ENCODE measurements at places on chromosomes 2 and 18.

GRCh38 chr2:75676464-75676863, 29.9 kb downstream of the MRPL19 start:
- no peak for DNase-seq

DNA sequence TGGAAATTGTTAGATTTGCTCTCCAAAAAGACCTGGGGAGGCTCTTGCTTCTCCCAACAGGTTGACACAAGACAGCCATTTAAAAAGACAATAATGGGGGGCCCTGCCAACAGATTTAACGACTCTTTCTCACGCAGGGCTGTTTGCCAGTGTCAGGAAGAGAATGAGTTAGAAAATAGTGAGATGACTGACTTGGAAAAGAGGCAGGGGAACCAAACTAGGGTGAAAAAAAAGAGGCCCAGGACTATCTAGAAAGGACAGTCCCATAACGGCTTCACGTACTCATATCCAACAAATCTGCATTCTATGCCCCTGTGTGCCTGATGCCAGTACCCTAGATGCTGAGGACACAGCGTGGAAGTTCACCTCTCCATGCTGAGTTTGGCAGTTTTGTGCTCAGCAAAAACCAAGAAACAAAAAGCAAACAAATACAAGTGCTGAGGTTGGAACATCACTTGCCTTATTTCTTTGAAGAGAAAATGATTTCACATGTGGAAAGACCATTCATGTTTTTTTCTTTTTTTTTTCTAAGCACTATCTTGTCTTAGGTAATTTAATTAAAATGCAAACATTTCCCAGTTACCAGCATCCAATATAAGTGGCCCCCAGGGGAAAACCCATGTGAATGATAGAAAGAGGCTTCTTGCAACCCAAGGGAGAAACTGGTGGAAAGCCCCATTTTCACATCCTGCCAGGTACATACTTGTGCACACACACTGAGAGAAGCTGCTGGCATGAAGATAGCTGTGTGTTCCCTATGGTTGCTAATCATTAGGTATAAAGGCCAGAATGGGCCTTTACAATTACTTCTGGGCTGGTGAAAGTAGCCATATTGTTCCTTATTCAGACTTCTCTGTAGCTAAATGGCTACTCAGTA, 10.6 kb upstream of the WIPF1 start:
- no peak for DNase-seq

GRCh38 chr2:71806432-71806831, 341.2 kb downstream of the CYP26B1 start:
- DNase-seq, result no peak

DNA sequence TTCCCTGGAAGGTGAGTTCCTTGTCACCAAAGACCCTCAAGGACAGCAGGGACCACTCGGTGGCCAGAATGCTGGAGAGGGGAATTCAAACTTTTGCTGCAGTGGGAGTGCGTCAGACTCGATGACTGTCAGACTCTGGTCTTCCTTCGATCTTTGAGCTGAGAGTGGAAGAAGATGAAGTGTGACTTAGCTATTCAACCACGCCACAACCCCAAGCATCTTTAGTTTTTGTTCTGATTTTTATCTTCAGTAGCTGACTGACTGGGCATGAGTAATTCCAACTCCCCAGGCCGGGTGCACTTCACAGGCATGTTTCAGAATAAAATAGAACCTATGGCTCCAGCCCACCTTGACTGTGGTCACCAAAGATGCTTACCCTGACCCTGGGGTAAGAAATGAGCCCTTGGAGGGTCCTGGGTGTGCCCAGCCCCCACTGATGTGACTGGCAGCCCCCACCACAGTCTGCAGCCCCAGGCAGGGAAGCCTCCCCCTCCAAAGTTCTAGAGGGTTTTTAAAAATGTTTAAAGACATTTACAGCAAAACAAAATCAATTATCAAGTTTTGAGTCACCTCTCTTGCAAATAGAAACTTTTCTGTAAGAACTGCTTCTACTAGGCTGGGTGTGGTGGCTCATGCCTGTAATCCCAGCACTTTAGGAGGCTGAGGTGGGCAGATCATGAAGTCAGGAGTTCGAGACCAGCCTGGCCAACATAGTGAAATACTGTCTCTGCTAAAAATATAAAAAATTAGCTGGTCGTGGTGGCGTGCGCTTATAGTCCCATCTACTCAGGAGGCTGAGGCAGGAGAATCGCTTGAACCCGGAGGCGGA, 24.9 kb upstream of the YWHAQ start:
- no peak for DNase-seq

GRCh38 chr2:209505410-209505809, 81.6 kb downstream of the MAP2 start:
- no peak for DNase-seq

DNA sequence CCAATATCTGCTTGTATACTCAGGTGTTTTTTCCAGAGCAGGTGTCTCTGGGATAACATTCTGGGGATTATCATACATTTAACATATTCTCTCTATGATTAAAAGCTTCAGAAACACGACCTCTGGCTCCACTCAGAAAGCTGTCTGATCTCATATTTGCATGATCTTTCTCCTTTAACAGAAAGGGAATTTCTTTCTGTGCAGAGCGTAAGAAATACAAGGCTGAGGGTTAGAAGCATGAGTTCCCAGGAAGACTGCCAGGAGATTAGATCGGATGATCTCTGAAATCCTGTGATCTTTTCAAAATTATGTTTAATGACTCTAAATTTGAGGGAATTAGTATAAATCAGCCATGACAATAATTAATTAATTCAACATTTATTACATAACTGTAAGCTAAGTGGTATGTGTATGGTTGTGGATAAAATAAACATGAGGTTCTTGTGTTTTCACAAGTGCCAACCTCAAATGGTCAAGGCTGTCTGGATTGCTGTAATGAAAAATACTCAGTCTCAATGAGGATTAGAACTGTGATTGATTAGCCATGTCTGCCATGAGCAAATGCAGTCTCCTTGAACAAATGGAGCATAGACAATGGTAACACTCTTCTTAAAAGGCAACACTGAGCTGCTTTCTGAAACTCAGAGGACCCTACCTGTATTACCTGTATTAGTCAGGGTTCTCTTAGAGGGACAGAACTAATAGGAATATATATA, 304.9 kb downstream of the STK39 start:
- DNase-seq, result no peak

- no peak for DNase-seq
These were observed 94.4 kb downstream of the MGAT5 start for GRCh38 chr2:134348239-134348638.

GRCh38 chr18:250685-251084, 17.2 kb downstream of the THOC1 start:
- DNase-seq, result no peak

DNA sequence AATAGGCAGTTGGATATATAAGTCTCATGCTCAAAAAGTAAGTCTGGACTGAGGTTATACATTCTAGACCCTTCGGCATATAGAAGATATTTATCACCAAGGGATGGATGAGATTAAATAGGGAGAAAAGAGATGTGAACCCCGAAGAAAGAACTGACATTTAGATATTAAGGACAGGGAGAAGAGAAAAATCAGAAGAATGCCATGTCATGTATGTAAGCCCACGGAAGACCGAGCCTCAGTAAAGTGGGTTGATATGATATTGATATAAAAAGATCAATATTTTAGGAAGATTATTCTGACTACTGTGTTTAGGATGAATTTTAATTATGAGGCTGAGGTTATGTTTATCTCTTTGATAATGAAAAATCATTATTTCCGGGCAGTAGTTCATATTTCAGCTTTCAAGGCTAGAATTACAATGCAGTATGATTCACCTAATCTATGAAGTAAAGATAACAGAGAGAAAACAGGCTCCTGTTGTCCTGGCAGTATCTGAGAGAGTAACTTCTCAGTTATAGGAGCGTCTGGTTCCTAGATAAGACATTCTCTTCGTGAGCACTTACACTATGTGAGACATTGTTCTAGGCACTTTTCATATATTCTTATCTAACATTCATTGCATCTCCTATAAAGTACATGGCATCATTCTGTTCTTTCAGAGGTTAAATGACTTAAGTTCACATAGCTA, 83.0 kb downstream of the UBR3 start:
- DNase-seq, result no peak

DNA sequence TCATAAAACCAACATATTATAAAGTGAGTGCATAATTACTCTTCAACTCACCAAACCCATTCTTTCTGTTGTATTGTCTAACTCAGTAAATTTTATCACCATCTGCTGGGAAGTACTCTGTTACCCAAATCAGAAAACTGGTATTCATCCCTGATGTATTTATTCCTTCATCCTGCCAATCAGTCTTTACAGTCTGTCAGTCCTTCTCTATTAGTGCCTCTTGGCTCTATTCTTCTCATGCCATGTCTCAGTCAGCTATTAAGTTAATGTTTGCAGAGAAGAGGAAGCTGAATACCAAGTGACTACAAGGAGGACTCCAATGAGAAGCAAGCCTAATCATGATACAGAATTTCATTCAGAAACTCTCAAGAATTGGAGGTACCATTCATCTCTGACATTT, 631.2 kb downstream of the CPS1 start:
- DNase-seq, result no peak

DNA sequence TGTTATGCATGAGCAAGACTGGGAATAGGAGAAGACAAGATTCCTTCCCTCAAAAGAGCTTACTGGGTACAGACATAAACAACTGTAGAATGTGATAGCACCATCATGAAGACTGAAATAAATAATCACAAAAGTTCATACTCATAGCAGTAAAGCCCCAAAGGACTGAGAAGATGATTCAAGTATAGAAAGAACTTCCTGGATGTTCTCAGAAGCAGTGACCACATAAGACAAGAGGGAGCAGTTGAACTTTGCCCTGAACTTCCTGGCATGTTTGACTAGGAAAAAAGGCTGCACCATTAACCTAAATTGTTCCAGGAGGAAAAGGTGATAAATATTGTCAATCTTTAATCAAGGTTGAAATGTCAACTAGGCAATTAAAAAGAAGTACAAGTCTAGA, 57.8 kb upstream of the CCDC141 start:
- no peak for DNase-seq

DNA sequence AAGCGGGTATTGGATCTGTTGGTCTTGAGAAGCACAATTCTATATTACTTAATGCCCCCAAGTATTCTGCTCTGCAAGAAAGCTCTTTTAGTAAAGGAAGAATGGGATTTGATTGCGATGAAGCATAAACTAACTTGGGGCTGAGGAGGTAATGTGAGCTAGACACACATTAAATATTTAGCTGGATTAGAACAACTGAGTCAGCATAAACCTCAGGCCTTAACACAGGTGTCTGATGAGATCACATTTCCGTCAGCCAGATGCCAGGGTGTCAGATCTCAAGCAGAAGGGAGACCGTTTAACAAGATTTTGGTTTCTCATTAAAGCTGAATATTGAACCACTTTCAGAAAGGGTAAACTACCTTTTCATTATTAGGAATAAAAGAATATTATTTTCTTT, 94.5 kb downstream of the GYPC start:
- DNase-seq, result no peak

GRCh38 chr2:88874063-88874657, 182.7 kb downstream of the RPIA start:
- no peak for DNase-seq

- no peak for DNase-seq
These were observed 690.0 kb downstream of the SATB2 start for GRCh38 chr2:198767694-198768093.

DNA sequence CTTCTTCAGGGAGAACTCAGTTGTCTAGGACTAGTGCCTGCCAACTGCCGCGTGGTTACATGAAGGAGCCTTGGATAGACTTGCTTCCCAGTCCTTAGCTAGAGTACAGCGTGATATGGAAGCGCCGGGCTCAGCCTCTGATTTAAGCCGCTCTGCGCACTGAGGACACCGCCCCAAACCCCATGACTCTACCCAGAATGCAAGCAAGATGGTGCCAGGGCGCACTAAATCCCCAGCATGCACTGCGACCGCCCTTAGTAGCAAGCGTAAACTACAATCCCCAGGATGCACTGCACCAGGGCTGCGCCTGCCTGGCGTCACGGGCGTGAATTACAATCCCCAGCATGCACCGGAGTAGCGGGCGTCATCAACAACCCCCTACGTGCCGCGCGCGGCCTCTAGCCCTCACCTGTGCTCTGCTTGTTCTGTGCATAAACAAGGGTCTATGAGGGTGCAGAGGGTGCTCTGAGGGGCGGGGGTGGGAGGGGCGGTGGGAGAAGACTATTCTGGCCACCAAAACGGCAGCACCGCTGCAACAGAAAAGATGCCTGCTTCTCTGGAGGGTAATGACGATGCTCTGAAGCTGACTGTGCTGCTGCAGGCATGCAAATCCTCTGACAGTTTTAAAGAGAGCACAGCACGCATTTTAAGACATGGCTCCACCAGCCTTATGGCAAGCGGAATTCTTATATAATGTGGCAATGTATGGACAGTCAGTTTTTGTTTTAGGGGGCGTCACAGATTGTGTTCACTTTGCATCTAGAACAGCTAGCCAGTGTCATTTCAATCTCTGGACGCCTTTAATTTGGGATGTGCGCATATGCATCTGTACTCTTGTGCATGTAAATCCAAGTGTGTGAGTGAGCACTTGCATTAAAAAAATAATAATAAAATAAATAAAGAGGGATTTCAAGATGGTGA, 282.5 kb upstream of the MYT1L start:
- DNase-seq, result peak; percentile 94

DNA sequence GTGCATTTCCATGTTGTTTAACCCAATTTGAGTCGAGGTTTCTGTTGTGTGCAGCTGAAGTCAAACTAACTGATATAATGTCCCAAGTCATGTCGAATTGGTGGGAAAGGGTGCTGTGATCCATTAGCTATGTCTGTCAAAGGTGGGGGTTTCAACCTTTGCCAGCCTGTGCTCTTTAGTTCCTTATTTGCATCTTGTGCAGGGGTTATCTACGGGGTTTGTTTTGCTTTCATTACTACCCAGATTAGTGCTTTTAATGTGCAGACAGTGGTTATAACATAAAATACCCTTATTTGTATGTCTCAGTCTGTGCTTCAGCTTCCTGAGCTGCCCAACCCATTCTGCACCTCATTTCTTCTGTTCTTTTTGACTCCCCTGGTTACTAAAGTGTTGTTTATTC, 271.9 kb upstream of the CXCR4 start:
- DNase-seq, result no peak

DNA sequence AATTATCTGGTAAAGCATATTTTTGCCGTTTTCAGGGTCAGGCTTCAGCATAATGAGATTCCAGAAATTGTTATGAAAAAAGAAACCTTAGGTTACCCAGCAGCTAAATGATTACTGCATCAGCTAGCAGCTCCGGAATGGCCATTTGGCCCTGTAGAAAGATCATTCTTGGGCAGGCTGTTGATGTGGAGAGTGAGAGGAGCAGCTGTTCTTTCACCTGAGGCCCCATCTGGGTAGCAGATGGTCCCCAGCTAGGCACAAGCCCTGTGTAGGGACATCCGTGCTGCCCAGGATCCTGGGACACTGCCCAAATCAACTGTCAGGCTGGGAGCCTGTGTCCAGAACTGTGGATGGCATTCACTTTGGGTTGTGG, 61.8 kb downstream of the NEDD4L start:
- no peak for DNase-seq

GRCh38 chr2:112529757-112530156, 12.5 kb upstream of the POLR1B start:
- no peak for DNase-seq
